Muscle of back (tissue), 13 donors: ENCODE measurements at places on chromosomes 11 and 22. TPM values are rescaled to one million over a fixed set of nuclear protein-coding genes. Genes with fewer than 3 reads are reported as not detected.

Gene OR52E6
- not detected for polyA plus RNA-seq

DNA sequence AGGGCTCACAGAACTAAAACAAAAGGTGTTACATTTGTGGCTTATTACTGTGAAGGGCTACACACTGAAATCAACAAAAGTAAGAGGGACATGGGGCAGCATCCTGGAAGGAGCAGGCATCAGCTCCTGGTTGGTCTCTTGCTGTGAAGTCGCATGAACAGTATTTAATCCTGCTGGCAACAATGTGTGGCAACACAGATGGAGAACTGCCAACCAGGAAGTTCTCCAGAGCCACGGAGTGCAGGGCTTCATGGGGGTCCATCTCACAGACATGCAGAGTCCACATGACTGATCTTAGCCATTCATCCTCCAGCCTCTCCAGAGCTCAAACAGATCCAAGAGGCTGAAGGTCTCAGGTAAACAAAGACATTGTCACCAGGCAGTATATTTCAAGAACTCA is 32.8 kb upstream of the FGF3 start:
- DNase-seq: no peak

GRCh38 chr11:98565311-98565710 is 455.4 kb upstream of the CNTN5 start:
- DNase-seq: no peak

Gene BEST1
- 4.6 TPM for polyA plus RNA-seq

Gene OR52I1
- polyA plus RNA-seq: 0.08 TPM

DNA sequence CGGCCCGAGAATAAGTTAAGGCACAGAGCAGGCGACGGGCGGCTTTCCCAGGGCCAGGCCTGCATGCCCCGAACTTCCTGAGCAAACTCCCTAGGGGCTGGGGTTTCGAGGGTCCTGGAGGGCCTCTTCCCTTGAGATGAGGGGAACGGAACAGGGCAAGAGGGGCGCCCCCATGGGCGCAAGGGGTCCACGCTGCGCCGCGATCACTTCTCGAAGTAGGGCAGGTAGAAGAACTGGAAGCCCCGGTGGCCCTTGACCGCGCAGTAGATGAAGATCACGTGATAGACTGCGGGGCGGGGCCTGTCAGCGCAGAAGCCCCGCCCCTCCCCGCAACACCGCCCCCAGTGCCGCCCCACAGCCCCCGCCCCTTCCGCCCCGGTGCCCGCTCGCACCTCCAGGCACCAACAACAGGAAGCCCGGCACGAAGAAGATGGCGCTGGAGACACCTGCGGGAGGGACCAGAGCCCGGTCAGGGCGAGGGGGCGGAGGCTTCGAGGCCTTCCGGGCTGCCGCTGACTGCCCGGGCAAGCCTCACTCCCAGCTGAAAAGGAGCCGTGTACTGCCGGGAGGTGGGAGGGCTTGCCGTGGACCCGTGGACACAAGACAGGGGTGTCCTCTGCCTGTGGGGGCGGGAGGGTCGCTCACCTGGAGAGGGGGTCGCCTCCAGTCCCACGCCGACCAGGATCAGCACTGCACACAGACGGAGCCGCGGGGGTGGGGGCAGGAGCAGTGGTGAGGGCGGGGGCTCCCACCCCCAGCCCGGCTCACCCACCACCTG is 4.5 kb downstream of the TMEM134 start:
- peak; percentile 78 for DNase-seq

- no peak for DNase-seq
These were observed 44.2 kb upstream of the AMPD3 start for GRCh38 chr11:10410844-10411200.

Gene NTM
- 24.7 TPM for polyA plus RNA-seq

DNA sequence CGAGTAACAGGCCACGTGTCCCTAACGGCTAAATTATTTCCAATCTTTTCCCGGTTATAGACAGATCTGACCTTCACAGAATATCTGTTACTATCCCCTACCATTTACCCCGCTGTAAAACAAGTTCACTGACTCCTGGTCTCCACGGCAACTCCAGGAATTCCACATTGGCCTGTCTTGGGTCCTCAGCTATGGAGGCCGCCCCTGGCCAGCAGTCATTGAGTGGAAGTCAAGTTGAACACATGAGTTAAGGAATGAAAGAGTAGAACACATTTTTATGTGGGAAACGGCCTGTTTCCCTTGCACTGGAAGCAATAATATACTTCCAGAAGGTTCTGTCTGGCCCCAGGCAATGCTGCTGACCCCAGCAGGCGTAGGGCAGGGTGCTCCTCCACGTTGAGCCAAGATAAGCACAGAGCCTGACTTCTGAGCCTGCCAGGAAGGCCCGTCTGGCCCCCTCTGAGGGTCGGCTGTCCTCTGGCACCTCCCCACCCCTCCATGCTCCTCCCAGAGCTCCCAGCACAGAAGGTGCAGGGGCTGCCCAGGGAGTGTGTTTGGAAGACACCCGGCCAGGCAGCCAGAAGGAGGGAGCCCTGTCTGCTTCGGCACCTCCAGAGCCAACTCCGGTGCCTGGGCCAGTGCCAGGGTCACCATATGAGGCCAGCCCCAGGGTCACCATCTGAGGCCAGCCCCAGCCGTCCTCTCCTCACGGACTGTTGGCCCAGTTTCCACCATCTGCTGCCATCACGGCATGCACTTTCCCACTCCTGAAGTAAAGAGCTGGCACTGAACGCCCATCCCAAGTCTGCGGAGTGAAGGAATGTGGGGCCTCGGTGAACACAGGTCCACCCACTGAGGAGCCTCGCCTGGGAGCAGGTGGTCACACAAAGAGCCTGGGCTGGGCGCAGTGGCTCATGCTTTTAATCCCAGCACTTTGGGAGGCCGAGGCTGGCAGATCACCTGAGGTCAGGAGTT is 813.2 kb downstream of the BRD1 start:
- no peak for DNase-seq

- no peak for DNase-seq
These were observed 116.9 kb upstream of the PAX6 start for GRCh38 chr11:31927982-31928381.

- DNase-seq: peak; percentile 44
These were observed 8.4 kb downstream of the MIAT start for GRCh38 chr22:26665813-26666231.

Gene LIF
- polyA plus RNA-seq: 0.80 TPM

DNA sequence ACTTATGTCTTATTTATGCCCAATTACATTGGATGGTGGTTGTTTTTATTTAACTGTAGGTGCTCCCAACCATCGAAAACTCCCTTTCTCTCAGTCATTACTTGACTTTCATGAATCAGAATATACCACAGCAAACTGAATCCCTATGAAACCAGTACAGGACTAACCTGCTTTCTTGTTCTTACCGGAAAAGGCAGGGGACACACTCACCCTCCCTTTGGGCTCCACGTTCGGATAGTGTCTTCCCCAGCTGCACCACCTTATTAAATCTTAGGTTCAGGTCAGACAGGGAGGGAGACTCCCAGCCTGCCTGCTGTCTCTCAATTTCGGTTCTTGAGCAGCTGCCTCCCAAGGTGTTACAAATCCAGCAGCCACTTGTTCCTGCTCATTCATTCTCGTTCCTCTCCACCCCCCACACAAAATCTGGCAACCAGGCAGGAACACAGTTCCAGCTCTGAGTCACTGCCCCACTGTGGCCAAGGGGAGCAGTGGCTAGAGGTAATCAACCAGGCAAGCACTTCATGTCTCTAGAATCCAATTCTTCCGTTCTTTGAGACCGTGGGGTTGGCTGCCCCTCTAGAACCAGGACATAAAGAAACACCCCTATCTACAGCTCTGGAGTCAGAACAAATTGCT is 133.0 kb downstream of the PLEKHA7 start:
- DNase-seq: peak; percentile 39

DNA sequence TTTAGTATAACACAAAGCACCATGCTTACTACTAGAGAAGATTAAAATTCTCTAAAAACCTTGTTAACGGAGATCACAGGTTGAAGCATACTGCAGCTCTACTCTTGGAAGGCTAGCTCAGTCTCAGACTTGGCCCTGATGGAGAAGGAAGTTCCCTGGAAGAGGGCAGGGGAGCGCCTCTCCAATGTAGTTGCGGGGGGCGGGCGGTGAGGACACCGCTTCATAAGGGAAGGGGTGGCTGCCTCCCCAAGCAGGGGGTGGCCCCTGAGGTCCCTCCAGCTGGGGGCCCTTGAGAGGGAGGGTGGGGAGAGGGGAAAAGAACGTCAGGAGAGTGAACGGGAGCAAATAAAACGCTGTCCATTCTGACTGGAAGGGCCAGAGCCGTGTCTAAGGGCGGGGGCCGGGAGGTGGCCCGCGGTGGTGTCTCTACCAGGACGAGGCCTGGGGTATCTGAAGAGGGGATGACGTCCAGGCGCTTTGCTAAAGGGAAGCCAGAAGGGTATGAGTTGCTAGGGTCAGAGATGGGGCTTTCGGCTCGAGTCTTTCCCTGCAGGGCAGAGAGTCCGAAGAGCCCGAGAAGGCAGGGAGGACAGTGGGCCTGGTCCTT is 553 bp upstream of the USP47 start:
- no peak for DNase-seq

Gene CALCA
- not detected for polyA plus RNA-seq

Gene PGA5
- 0.65 TPM for polyA plus RNA-seq

DNA sequence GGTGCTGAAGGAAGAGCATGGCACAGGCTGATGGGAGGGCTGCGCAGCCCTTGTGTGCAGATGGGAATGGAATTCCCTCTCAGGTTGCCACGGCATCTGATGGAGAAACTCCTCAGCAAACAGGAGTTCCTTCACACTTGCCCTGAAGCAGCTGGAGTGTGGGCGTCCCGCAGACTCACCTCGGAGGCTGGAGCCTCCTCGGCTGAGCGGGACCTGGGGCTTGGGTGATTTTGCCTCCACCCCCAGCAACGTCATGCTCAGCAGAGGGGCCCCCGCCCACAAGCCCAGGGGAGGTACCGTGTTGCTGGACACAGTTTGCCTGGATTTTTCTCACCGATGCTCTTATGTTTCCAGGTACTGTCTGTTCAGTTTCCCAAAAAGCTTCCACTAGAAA is 63.4 kb downstream of the MYO7A start:
- no peak for DNase-seq

DNA sequence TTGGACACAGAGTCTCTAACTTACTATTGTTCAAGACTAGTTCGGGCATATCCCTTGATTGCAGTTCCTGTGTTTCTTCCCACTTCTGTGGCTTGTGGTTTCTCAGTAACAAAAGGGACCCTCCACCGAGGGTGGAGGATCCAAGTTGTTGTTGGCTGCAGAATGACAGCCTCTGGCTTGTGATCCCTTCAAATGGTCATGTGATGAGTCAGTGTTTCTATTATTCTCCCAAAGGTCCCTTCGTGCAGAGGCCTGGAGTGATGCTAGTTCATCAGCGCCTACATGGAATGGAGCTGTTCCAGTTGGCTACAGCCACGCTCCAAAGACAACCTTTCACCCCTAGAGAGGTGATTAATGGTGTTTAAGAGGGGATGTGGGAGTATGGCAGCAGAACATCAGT is 2.6 kb upstream of the VWCE start:
- peak; percentile 86 for DNase-seq

Gene DEFB108B
- not detected for polyA plus RNA-seq

GRCh38 chr11:58905721-58906547 is 33.4 kb upstream of the GLYATL1 start:
- peak; percentile 86 for DNase-seq

DNA sequence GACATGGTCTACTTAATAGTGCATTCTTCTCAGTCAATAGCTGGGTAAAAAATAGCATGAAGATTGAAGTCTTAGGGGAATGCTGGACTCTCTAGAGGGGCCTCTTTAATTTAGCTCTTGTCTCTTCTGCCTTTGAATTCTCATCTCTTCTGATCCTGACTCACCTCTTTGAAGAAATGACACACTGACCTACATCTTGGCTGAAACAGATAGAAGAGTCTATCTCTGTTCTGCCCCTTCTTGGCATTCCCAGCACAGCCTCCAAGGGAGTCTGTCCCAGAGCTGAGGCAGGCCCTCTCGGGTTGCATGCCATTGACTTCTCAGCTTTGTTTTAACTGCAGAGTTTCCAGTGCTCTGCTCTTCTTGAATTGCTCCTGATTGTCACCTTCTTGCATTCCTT is 55.7 kb downstream of the PTPRJ start:
- no peak for DNase-seq

Gene ARFGAP3
- polyA plus RNA-seq: 38.0 TPM

GRCh38 chr22:25484521-25485315 is 79.8 kb upstream of the GRK3 start:
- no peak for DNase-seq

GRCh38 chr11:64084951-64085710 is 49.4 kb downstream of the FLRT1 start:
- DNase-seq: no peak

Gene MUC5AC
- not detected for polyA plus RNA-seq

- DNase-seq: peak; percentile 3
These were observed 101.7 kb downstream of the ATM start for GRCh38 chr11:108324587-108324986.

Gene RASSF10
- 0.27 TPM for polyA plus RNA-seq

DNA sequence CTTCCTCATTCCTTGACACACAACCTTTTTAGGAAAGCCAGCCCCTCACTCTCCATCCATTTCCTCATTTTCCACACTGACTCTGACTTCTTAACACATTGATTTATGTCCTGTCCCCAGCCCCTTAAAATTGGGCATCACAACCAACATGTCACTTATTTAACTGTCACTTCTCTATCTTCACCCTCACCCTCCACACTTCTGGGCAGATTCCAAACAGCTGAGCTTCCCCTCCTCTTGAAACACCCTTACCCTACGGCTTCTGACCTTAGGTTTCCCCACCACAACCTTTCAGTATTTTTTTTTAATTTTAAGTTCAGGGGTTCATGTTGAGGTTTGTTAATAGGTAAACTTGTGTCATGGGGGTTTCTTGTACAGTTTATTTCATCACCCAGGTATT is 696.3 kb downstream of the DLG2 start:
- no peak for DNase-seq

- DNase-seq: peak; percentile 30
These were observed 20.6 kb downstream of the APOBEC3H start for GRCh38 chr22:39117585-39118191.

Gene KDM4D
- 1.1 TPM for polyA plus RNA-seq

Gene MCM5
- polyA plus RNA-seq: 32.4 TPM

Gene OR2AG2
- 0.16 TPM for polyA plus RNA-seq

DNA sequence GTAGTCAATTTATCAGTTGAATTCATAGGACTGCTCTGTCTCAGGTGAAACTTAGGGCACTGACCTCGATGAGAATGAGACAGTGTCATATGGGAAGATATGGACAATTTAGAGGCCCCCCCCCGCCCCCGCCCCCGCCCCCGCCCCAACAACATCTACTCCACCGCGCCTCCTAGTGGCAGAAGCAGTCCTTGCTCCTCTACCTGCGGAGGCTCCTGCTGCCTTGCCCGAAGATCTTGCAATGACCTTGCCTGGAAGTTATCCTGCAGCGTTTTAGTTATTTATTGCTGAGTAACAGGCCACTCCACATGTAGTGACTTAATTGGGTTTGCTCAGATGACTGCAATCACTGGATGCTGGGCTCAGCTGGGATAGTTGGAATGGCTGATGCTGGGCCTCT is 15.2 kb downstream of the SERPINH1 start:
- DNase-seq: no peak

Gene FAM227A
- 1.5 TPM for polyA plus RNA-seq

GRCh38 chr11:20032577-20033260 is 127.6 kb downstream of the DBX1 start:
- DNase-seq: no peak

- DNase-seq: peak; percentile 4
These were observed 60.6 kb downstream of the NXPE2 start for GRCh38 chr11:114738954-114739353.
